Umbilical cord (tissue), 2 donors: ENCODE measurements at places on chromosomes 13 and 19.

DNA sequence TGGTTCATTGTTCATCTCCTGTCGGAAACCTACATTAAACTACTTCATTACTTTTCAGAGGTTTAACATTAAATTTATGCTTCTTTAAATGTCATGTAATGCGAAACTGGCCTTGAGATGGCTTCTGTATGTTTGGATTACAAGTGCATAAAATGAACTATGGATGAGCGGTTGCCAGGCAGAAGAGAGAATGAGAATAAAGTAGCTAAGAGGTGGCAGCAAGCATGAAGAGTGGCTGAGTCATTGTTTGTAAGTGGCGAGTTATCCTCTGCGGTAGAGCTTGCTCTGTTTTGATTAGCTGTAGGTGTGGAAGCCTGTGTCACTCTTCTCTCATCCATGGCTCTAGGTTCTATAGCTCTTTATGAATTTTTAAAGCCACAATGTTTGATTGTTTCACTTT lies 1139.6 kb upstream of the PCDH9 start:
- DNase-seq: no peak

DNA sequence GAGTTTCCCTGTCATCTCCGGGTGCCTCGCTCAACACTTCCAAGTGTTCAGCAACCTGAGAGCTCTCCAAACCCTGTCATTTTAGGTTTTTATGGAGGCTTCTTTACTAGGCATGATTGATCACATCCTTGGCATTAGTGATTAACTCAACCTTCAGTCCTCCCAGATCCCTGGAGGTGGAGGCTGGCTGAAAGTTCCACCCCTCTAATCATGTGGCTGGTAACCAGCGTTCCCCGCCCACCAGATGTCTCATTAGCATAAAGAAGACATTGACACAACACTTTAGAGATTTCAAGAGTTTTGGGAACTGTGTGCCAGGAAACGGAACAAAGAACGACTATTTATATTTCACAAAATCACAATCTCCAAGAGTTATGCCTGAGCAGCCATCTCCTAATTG lies 71.1 kb upstream of the RGCC start:
- DNase-seq: no peak

DNA sequence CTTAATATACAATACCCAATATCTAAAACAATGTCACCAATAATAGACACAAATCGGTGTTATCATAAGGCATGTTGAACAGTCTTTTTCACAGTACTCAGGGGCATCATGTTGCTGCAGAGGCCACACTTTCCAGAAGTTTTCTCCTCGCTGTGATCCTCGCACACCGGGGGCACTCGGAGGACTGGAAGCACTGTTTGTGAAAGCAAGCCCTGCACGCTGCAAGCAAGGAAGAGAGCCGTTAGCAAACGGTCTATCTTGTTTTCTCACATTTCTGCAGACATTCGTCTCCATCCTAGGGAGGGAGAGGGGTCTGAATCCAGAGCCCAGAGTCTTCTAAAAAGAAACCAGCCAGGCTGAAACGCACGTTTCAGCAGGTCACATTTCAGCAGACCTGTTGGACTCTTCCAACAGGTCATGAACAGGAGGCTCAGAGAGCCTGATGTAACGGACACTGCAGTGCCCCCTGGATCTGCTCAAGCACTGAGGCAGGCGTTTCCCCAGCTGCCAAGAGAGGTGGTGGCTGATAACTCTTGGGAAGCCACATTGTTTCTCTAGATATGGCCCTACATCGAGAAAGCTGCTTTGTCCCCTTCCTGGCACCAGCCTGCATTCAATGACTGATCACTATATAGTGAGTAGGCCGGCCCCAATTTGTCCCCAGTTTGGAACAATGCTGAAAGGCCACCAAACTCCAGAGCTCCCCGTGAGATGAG lies 43.6 kb downstream of the RUBCNL start:
- DNase-seq: no peak

DNA sequence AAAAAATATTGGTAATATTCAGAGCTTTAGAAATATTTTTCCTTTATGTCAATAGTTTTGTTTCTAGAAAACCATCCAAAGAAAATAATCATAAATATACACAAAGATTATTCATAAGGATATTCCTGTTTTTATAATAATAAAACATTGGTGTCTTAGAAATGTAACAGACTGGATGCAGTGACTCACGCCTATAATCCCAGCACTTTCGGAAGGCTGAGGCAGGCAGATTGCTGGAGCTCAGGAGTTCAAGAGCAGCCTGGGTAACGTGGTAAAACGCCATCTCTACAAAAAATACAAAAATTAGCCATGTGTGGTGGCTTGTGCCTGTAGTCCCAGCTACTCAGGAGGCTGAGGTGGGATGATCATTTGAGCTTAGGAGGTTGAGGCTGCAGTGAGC lies 106.8 kb downstream of the DHRS12 start:
- peak; percentile 51 for DNase-seq

GRCh38 chr19:14405758-14406644 lies 13.1 kb downstream of the DDX39A start:
- peak; percentile 88 for DNase-seq
